ENCODE measurements at places on chromosomes 1 and 21.
A peak's percentile ranks its signal among the peaks of the same experiment; 100 is the strongest.

DNA sequence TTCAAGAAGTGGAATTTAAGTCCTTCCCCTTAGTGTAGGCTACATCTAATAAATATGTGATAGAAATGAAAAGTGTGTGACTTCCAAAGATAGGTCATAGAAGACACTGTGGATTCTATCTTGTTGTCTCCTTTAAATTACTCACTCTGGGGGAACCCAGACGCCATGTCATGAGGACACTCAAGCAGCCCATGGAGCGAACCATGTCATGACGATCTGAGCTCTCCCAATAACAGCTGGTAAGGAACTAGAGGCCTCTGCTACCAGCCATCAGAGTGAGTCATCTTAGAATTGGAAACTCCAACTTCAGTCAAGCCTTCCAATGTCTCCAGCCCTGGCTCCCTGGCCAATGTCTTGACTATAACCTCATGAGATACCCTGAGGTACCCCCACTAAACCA is 6.3 kb downstream of the COA7 start:
- no peak for DNase-seq

- DNase-seq = no peak
Measured at GRCh38 chr1:56780826-56781225, 38.4 kb downstream of the FYB2 start.

DNA sequence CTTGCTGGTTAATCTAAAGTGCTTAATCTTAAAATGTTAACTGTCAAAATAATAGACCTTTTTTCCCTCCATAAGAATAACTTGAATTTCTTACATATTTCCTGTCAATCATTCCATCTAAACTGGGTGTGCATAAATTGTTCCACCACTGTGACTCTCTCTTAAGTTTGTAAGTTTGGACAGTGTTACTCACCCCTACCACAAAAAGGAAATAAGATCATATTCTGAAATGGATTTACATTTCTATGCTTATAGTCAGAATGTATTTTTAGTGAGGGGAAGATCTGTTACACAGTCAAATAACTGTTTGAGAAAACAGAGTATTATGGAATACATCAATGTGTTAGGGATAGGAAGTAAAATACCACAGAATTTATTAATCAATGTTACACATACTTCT is 109.6 kb upstream of the DPYD start:
- DNase-seq = no peak

- no peak for DNase-seq
Measured at GRCh38 chr1:22408230-22408629, 43.4 kb upstream of the ZBTB40 start.

DNA sequence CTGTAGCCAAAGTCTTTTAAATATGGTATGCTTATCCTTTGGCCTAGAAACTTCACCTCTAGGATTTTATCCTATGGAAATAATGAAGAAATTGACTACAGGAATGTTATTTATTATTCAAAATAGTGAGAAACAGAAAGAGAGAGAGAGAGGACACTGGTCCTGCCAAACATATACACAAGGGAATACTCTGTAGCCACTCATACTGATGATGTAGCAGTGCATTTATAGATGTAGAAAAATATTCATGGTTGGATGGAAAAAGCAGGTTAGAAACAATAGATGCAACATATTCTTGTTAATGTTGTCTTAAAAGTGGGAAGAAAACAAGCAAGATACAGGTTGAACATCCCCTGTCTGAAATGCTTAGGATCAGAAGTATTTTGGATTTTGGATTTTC is 22.2 kb upstream of the EPHB2 start:
- DNase-seq = no peak

DNA sequence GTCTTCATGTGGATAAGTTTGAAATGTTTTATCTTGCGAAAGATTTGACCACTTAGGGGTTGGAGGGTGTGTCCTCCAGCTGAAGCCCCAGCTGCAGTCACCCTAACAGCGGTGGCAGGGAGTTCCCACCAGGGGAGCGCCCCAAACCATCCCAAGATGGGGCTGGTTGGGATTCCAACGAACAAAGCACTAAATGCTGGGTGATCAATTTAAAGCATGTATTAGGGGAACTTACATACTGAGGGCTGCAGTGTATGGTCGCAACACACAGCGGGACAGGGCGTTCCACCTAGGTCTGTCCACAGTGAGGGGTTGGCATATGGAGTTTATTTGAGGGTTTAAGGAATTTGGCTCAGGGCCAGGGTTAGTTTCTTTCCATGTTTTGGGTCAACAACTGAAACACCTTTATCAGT is 26.3 kb downstream of the SLC37A1 start:
- DNase-seq = no peak

- peak; percentile 83 for DNase-seq
Measured at GRCh38 chr1:200410566-200410878, 686 bp upstream of the ZNF281 start.

DNA sequence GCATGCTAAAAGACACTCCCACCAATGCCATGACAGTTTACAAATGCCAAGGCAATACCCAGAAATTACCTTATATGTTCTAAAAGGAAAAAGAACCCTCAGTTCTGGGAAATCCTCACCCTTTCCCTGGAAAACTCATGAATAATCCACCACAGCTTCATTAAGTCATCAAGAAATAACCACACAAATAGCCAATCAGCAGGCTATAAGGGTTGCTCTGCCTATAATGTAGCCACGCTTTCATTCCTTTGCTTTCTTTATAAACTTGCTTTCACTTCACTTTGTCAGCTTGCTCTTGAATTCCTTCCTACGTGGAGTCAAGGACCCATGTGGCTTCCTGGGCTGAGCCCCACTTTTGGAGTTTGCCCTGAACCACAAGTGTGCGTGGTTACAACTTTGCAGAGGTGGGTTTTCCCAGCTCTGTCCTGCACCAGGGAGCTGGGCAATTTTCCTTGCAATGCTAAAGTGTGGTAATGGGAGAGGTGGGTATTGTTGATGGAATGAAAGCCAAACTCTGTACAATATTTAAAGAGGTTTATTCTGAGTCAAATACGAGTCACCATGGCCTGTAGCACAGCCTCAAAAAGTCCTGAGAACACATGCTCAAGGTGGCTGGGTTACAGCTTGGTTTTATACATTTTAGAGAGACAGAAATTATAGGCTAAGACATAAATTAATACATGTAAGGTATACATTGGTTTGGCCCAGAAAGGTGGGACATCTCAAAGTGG is 42.2 kb upstream of the COG2 start:
- no peak for DNase-seq

GRCh38 chr1:48066936-48067335 is 69.8 kb upstream of the TRABD2B start:
- DNase-seq = no peak

GRCh38 chr1:21206117-21206516 is 29.4 kb upstream of the EIF4G3 start:
- DNase-seq = no peak

DNA sequence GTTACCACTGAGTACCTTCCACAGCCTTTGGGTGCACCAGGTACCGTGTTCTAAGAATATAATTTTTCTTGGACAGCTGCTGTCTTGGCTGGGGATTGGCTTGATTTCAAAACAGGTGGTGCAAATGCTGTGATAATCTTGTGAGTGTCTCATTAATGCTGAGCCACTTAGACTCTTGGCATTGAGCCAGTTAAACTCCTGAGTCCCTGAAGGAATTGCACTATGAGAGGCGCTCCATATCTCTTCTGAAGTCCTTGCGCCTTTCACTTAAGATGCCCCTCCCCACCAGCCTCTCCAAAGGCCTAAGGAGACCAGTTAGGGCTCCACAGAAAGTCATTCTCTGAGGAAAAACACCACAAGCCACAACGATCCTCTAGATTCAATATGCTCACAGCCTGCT is 51.0 kb downstream of the BACH1 start:
- DNase-seq = no peak

DNA sequence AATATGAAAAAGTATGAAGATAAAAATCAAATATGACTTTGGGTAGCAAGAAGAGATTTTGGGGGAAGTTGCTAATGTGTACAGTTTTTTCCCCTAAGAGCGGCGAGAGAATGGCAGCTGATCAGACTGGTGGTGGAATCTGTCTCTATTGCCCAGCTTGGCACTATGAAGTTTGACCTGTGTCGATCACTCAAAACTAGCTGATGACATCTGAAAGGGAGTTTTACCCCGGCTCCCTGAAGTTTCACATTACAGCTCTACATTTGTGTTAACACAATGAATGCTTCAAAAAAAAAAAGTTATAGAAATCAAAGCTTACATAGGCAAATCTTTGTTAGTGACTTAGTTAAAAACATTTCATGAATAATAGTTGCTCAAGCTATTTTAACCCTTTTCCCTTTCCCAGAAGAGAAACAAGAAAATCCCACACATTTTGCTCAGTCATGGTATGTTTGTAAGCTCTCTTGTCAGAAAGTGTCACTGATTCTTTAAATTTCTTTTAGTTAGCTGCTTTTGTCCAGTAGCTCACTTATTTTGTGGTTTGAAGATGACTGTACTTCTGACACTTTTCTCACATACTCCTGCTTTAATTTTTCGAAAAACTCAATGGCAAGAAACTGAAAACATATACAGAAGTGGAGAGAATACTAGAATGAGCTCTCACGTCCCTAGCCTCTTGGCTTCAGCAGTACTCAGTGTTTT is 41.3 kb downstream of the DYRK1A start:
- DNase-seq = no peak

GRCh38 chr1:93608187-93609109 is 73.2 kb downstream of the BCAR3 start:
- DNase-seq = no peak

DNA sequence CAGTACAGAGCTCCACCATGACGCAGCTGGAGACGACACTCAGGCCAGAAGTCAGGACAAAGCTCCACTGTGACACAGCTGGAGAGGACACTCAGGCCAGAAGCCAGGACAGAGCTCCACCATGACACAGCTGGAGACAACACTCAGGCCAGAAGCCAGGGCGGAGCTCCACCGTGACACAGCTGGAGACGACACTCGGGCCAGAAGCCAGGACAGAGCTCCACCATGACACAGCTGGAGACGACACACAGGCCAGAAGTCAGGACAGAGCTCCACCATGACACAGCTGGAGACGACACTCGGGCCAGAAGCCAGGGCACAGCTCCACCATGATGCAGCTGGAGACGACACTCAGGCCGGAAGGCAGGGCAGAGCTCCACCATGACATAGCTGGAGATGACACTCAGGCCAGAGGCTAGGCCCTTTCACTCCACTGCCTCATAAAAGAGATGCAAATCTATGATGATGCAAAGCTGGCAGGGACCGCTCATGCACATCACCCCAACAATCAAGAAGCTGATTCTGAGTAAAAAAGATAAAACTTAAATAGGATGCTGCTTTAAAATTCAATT is 13.6 kb upstream of the OR2B11 start:
- no peak for DNase-seq

DNA sequence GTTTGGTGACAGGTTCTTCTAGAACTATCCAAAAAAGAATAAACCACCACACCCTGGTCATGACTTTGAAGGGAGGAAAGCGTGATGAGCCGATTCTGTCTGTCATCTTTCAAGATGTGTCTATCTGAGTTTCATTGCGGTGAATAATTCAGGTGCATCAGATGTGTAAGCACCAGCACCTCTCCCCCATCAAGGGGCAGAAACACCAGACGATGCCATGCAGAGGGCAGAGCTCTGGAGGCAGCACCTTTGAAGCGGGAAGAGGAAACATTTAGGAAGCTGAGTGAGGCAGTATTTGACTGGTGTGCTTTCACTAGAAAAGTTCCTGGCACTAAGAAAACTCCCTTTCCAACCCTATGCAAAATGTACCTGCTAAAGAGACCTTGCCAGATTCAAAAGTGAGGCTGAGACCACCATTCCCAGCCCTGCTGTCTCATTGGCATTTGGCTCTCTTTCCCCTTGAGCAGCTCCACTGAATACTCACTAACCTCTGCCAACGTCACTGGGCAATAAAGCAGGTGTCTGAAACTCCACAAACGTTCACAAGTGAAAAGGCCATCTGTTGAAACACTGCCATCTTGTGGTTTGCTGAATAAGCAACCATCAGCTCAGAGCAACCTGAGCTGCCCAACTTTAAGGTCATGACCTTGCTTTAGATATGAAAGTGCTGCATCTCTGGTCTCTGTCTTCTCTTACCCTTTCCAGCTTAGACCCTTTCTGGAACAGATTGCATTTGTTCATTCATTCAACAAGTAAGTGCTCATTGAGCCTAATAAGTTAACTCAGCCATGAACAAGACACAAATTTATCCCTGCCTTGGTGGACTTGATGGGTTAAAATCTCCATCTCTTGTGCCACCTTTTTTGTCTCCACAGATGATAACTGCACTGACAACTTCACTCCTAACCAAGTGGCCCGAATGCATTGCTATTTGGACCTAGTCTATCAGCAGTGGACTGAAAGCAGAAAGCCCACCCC is 228.6 kb downstream of the PAPPA2 start:
- DNase-seq = peak; percentile 53

DNA sequence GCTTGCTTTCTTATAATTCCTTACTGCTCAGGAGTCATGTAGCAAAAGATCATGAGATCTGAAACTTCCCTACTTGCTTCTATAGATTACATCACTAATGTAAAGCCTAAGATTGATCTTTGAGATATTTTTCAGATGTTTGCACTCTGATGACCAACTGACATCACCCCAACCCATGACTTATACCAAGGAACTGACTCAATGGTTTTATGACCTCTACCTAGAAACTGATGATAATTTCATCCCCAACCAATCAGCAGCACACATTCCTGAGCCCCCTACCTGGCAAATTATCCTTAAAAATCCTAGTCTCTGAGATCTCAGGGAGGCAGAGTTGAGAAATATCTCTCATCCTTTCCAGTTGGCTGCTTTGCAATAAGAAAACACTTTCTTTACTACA is 122.3 kb upstream of the CAMK1G start:
- no peak for DNase-seq

GRCh38 chr1:46719689-46720088 is 775 bp upstream of the EFCAB14 start:
- DNase-seq = peak; percentile 26

DNA sequence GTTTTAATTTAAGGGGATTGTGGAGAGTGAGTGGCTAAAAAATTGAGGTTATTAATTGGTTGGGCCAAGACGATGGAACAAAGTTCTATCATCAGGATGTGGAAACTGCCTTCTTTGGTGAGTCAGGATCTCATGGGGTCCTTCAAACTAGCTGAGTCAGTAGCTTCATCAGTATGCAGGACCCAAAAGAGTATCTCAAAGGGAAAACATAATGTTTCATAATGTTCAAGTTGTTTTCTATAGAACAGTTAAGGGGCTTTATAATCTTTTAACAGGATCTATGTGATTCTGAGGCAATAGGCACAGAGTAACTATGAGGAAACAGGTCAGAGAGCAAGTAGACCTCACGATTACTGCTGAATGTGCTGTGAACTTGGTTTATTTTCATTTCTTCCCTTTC is 3.2 kb upstream of the OLFML2B start:
- no peak for DNase-seq

DNA sequence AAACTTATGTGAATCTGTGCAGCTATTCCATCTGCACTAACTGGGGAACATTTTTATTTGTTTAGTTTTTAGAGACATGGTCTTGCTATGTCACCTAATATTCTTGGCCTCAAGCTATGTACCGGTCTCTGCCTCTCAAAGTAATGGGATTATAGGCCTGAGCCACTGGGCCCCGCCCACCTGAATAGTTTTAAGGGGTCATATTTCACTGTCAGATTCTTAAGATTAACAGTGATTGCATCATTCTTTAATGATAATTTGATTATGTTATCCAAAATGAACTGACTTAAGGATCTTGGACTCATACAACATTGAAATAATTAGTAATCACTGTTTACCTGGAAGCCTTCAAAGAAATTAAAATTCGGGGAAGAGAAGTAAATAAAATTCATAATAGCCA is 12.6 kb upstream of the KLF18 start:
- no peak for DNase-seq

- no peak for DNase-seq
Measured at GRCh38 chr21:39873687-39874086, 6.4 kb downstream of the PCP4 start.

Data from LoVo (cell line).